ENCODE measurements at places on chromosomes 16 and 17. TPM values are rescaled to one million over a fixed set of nuclear protein-coding genes. Genes with fewer than 3 reads are reported as not detected.

NXPH3 gene
- total RNA-seq, result not detected

LYZL6 gene
- not detected for total RNA-seq

- peak overlapping the region; percentile 65 for H3K27ac ChIP-seq
- H3K4me1 ChIP-seq, result peaks cover 27% of the 10 kb centered on the region
- H3K27me3 ChIP-seq, result no peaks in the 10 kb centered on the region
Observed at GRCh38 chr17:67246653-67247415, 1.8 kb upstream of the HELZ start.

DNA sequence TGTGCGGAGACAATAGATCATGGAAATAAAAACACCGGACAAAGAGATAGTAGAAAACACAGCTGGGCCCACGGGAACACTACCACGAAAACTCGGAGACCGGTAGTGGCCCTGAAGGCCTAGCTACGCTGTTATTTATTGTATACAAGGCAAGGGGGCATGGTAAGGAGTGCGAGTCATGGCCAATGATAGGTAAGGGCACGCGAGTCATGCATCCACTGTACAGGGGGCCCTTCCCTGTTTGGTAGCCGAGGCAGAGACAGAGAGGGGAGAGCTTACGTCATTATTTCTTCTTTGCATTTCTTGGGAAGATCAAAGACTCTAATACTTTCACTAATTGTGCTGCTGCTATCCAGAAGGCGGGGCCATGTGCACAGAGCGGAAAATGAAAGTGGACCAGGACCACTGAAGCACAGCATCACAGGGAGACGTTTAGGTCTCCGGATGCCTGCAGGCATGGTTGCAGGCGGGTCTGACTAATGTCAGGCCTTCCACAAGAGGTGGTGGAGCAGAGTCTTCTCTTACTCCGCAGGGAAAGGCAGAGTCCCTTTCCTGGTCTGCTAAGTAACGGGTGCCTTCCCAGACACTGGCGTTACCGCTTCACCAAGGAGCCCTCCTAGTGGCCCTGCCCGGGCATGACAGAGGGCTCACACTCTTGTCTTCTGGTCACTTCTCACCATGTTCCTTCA, 74.4 kb upstream of the ARL4D start:
- H3K4me1 ChIP-seq, result peaks cover 20% of the 10 kb centered on the region
- no peak overlapping the region for H3K4me3 ChIP-seq
- H3K27me3 ChIP-seq, result no peaks in the 10 kb centered on the region
- no peak overlapping the region for H3K27ac ChIP-seq
- no peak for DNase-seq

DNA sequence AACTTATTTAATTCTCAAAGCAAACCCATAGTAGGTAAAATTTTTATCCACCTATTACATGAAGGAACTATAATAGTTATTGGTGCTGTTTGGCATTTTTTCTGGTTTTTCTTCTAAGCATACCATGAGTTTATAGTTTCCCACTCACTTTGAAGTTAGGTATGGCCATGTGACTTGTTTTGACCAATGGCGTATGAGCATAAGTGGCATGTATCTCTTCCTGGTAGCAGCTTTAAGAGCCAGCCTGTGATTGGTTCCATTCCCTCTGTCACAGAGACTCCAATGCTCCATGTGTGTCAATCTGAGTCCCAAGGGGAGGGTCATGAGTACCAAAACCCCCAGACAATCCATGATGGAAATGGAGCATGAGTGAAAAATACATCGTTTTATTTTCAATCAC, 282.9 kb upstream of the N4BP1 start:
- H3K27ac ChIP-seq, result no peak overlapping the region
- DNase-seq, result no peak
- no peaks in the 10 kb centered on the region for H3K4me1 ChIP-seq
- no peaks in the 10 kb centered on the region for H3K36me3 ChIP-seq
- H3K27me3 ChIP-seq, result peaks cover 6% of the 10 kb centered on the region
